ENCODE measurements at places on chromosomes 12 and 14.

GRCh38 chr14:38042322-38042721 is 165.4 kb upstream of the SSTR1 start:
- DNase-seq: no peak

- DNase-seq: no peak
These were observed 1.4 kb downstream of the PCNX4 start for GRCh38 chr14:60093080-60093479.

GRCh38 chr14:55580470-55581341 is 699 bp downstream of the KTN1 start:
- peak; percentile 79 for DNase-seq

- no peak for DNase-seq
These were observed 244.2 kb downstream of the DPF3 start for GRCh38 chr14:72649603-72650227.

DNA sequence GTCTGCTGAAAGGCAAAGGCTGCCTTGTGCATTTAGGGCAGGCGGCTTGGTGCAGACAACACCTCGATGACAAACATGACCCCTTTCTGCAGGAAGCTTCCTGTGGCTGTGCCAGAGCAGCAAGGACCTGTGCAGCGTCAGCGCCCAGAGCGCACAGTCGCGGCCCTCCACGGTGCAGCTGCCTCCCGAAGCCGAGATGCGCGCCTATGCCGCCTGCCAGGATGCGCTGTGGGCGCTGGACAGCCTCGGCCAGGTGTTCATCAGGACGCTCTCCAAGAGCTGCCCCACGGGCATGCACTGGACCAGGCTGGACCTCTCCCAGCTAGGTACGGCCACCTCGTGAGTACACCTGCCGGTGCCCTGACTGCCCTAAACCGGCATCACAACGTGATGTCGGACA is 57.3 kb downstream of the ANKRD9 start:
- DNase-seq: no peak

GRCh38 chr12:12016284-12017100 is 54.2 kb upstream of the BCL2L14 start:
- DNase-seq: no peak

DNA sequence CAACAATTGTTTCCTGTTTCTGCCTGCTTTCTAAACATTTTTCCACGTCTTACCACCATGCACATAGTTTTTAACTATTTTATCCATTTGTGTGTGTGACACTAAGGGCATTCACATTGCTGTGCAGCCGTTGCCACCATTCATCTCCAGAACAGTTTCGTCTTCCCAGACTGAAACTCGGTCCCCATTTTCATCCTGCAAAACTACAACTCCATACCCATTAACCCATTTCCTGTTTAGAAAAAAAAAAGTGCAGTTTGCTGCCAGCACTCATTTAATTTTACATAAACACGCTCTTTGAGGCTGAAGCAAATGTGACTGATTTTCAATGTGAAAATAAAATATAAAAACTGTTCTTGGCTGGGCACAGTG is 15.5 kb downstream of the UBC start:
- DNase-seq: no peak

GRCh38 chr14:75127903-75128595 is 1.2 kb upstream of the NEK9 start:
- DNase-seq: no peak

DNA sequence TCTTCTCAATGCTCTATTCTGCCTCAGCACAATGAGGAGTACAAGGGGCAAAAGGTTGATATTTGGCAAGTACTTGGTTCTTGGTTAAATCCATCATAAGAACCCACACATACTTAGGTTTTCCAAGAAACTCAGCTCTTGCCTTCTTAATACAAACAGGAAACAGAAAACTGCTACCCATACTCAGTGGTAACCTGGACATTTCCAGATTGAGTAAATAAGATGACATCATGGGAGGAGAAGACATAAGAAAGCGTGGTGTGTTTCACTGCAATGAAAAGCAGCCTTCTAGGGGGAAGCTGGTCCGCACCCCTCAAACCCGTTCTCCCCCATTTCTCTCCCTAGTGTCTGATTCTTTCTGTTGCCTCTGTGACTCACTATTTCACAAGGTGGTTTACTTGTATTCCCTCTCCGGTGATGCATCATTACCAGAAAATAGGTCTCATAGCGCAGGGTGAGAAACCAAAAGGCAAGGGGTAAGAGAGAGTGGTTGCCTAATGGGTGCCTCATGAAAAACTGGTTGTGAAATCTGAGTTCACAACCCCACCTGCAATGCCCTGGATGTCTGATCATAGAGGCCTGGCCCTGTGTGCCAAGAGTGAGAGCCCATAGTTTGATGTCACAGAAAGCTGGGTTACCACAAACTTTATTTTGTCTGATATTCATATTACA is 326.5 kb upstream of the TBX3 start:
- DNase-seq: no peak

GRCh38 chr12:114174326-114174725 is 208.2 kb upstream of the RBM19 start:
- no peak for DNase-seq

DNA sequence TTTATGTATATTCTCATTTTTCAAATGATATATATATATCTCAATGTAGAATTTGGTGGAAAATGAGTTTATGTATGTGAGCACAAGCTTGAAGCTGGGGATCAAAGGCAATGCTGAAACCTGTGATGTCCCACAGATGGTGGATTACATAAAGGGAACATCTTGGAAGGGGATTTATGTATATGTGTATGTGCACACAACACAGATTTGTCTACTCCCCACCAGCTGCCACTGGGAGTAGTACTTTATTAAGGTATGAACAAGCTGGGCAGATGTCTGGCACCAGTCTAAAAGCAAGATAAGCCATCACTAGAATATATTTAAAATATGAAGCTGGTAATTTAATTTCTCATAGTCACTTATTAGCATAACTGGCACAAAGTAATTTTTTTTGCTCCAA is 895.6 kb downstream of the SLC6A15 start:
- DNase-seq: no peak

- no peak for DNase-seq
These were observed 32.1 kb downstream of the BAZ1A start for GRCh38 chr14:34843011-34843554.

DNA sequence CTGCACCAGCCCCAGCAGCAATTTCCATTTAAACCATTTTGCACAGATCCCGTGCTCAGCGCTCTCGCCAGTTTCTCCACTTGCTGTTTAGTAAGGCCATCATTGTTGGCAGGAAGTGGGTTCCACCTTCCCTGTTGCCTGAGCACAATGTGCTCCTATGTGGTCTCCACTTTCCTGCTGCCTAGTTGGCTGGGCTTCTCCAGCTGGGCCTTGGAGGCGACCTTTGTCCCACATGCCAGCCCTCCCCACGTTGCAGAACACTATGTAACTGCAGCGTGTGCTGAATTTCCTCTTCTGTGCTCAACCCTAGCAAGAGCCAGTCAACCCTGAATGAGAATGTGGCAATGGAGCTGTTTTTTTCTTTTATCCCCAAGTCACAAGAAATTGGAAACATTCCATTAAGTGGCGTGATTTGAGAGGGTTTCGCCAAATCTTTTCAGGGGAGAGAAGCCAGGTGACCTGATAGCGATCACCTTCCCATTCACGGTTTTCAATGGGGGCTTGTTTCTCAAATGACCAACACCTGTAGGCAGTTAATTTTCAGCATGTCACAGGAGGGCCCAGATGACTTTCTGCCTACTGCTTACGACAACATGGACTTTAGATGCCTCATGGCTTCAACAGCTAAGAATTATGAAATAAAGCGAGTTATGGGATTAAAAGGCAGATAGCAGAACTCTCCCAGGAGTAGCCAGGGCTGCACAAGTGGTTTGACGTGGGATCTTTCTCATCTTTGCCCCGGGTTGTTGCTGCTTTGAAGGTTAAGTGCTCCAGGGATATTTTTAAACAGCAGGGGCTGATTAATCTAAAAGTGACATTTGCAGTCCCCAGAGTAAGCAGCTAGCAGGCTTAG is at the start of gene ACACB:
Gene ACACB, plus strand, starts transcription at position 830 of the 853 bp plus-strand sequence. CDS start 22,819 bp downstream, outside the sequence.
- DNase-seq: peak; percentile 94

- no peak for DNase-seq
These were observed 1021.9 kb downstream of the LRFN5 start for GRCh38 chr14:42628602-42629001.

DNA sequence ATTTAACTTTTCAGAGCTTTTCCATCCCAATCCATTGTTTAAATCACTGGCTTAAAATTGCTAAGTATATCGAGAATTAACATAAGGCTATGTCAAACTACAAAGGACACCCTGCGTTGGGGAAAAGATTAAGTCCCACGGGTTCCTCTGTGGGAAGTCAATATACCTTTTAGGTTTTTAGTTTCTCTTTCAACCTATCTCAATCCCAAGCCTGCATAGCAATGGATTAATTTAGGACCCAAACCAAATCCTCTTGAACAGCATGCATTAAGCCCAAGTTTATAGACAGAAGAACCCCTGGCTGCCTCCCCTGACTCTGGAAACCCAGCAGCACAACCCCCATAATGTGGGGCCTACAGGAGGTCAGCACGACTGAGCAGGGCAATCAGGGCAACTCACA is 6.3 kb downstream of the CDCA4 start:
- no peak for DNase-seq

- no peak for DNase-seq
These were observed 9.9 kb downstream of the MAP3K12 start for GRCh38 chr12:53489242-53489864.

DNA sequence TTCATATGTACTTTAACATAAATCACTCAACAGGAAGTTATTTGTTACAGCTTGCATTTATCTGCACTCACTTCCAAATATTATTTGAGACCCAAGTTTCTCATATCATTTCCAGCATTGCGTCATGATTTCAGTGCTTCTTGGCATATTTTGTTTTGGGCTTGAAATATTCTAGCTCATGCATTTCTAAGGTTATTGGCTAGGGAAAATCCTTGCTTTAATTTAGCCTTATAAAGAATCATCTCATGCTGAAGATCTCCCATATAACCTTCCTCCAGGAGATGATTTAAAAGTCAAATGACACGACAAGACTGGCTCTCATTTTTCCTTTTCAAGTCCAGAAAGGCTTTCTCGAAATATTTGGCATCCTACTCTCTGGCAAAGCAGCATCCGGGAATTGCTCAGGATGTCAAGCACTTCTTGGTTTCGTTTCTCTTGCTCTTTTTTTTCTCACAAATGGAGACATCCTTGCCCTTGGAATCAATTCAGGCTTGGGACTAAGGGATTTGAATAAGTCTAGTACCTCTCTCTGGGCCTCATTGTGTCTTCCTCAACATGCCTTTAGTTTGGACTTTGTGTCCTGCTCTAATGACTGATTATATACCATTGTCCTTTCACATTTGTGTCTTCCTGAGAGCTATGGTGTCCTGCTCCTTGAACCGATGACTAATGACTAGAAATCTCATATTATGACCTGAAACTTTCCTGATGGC is 295.0 kb downstream of the RMST start:
- DNase-seq: peak; percentile 57

DNA sequence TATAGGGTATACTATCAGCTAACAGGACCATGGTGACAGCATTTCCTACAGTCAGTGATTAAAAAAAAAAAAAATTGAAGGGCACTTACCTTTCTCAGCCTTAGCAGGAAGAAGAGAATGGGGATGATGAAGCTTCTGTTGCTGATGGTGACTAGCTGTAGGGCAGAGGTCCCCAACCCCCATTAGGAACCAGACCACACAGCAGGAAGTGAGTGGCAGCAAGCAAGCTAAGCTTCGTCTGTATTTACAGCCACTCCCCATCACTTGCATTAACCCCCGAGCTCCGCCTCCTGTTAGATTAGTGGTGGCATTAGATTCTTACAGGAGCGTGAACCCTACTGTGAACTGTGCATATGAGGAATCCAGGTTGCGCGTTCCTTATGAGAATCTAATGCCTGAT is 91.3 kb upstream of the USP44 start:
- DNase-seq: peak; percentile 38

GRCh38 chr12:113870035-113870434 is 96.1 kb downstream of the RBM19 start:
- no peak for DNase-seq

GRCh38 chr12:104582739-104583138 is 126.0 kb downstream of the CHST11 start:
- DNase-seq: no peak

- no peak for DNase-seq
These were observed 25.4 kb downstream of the PRORP start for GRCh38 chr14:35147711-35148110.

DNA sequence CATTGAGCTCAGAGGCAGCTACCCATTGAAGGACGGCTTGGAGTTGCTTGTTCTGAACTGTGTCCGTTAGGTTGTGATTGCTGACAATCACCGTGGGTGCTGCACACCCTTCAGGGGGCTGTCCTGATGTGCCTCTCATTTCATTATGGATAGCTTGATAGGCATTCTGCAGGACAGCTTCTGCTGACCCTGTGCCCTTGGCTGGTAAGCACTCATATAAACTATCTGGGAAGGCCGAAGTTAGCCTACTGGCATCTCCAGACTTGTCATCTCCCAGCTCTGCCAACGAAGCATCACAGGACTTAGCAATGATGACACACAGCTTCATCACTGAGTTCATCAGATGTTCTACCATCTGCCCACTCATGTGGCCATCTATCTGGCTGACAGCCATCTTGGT is 22.3 kb downstream of the AKAP3 start:
- DNase-seq: no peak

DNA sequence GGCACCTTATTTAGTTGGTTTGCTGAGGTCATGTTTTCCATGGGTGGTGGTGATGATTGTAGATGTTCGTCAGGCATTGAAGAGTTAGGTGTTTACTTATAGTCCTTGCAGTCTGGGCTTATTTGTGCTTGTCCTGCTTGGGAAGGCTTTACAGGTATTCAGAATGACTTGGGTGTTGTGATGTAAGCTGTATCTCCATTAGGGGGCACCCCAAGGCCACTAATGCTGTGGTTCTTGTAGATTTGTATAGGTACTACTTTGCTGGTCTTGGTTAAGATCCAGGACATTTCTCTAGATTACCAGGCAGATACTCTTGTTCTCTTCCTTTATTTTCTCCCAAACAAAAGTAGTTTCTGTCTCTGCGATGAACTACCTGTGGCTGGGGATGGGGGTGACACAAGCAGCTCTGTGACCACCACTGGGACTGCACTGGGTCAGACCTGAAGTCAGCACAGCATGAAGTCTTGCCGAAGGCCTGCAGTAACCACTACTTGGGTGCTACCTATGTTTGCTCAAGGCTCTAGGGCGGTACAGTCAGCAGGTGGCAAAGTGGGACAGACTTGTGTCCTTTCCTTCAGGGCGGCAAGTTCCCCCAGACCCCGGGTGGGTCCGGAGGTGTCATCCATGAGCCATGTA is 35.8 kb upstream of the FBXO33 start:
- DNase-seq: no peak

GRCh38 chr12:106345746-106346145 is 11.8 kb upstream of the POLR3B start:
- DNase-seq: peak; percentile 61

Measured in small intestine (tissue), 16 donors.